K562 (cell line): ENCODE measurements at places on chromosomes 2 and 18. TPM values are rescaled to one million over a fixed set of nuclear protein-coding genes. Genes with fewer than 3 reads are reported as not detected.

- no peak overlapping the region for H3K27ac ChIP-seq
- H3K4me3 ChIP-seq, result no peak overlapping the region
- DNase-seq, result no peak
These were observed 5.7 kb downstream of the MPHOSPH10 start for GRCh38 chr2:71136174-71136573.

GRCh38 chr2:20877960-20878359 is 55.1 kb upstream of the LDAH start:
- no peaks in the 10 kb centered on the region for H3K36me3 ChIP-seq
- no peaks in the 10 kb centered on the region for H3K27me3 ChIP-seq
- DNase-seq, result no peak
- H3K4me3 ChIP-seq, result no peak overlapping the region
- no peak overlapping the region for H3K27ac ChIP-seq
- H3K4me1 ChIP-seq, result peaks cover 4% of the 10 kb centered on the region; the same call in 1 of the 2 replicates

GRCh38 chr18:1539276-1539675 is 634.6 kb downstream of the ADCYAP1 start:
- H3K27ac ChIP-seq, result no peak overlapping the region
- no peaks in the 10 kb centered on the region for H3K27me3 ChIP-seq
- H3K36me3 ChIP-seq, result no peaks in the 10 kb centered on the region
- H3K4me3 ChIP-seq, result no peak overlapping the region
- DNase-seq, result no peak
- no peaks in the 10 kb centered on the region for H3K4me1 ChIP-seq

GRCh38 chr2:53381271-53381670 is 386.3 kb upstream of the CHAC2 start:
- no peaks in the 10 kb centered on the region for H3K4me1 ChIP-seq
- no peaks in the 10 kb centered on the region for H3K36me3 ChIP-seq
- no peak for DNase-seq
- no peaks in the 10 kb centered on the region for H3K27me3 ChIP-seq

- no peaks in the 10 kb centered on the region for H3K27me3 ChIP-seq
- H3K4me1 ChIP-seq, result no peaks in the 10 kb centered on the region
- no peaks in the 10 kb centered on the region for H3K36me3 ChIP-seq
- DNase-seq, result no peak
These were observed 70.3 kb upstream of the ZSWIM2 start for GRCh38 chr2:186919296-186919695.

GRCh38 chr2:287471-287885 is 413 bp downstream of the ALKAL2 start:
- no peak overlapping the region for H3K27ac ChIP-seq
- DNase-seq, result no peak
- no peaks in the 10 kb centered on the region; the same call in 2 of the 3 replicates for H3K4me1 ChIP-seq

GRCh38 chr18:34918856-34919255 is 122.4 kb upstream of the MAPRE2 start:
- no peak for DNase-seq
- no peaks in the 10 kb centered on the region for H3K36me3 ChIP-seq
- no peak overlapping the region for H3K4me3 ChIP-seq
- no peak overlapping the region for H3K27ac ChIP-seq
- no peaks in the 10 kb centered on the region for H3K4me1 ChIP-seq

- no peak overlapping the region for H3K4me3 ChIP-seq
- H3K27ac ChIP-seq, result no peak overlapping the region
- H3K36me3 ChIP-seq, result no peaks in the 10 kb centered on the region
- no peak for DNase-seq
- peaks cover 7% of the 10 kb centered on the region for H3K4me1 ChIP-seq
These were observed 66.0 kb downstream of the ST3GAL5 start for GRCh38 chr2:85822766-85823165.

DNA sequence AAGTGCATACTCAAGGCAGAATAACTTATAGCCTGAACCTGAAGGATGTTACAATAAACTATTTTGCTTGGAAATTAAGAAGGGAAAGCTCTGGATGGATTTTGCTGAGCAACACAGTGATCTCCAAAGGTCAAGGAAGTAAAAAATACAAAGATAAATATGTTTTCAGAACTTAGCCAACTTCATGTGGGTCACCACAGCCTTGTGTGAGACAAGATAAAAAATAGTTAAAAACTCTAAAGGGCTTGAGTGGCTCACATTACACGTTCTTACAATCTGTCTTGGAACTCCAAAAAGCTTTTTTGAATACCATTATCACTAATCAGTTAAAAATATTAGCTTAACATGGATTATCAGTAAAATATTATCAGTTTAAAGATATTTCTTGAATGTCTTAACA is 28.9 kb upstream of the MTX2 start:
- no peak overlapping the region for H3K4me3 ChIP-seq
- H3K36me3 ChIP-seq, result no peaks in the 10 kb centered on the region
- no peak overlapping the region for H3K27ac ChIP-seq
- DNase-seq, result no peak
- H3K4me1 ChIP-seq, result no peaks in the 10 kb centered on the region

- no peak overlapping the region; the same call in 2 of the 3 replicates for H3K27ac ChIP-seq
- H3K4me3 ChIP-seq, result no peak overlapping the region
- no peak for DNase-seq
- H3K36me3 ChIP-seq, result no peaks in the 10 kb centered on the region
- H3K27me3 ChIP-seq, result peaks cover 9% of the 10 kb centered on the region; the same call in 2 of the 3 replicates
These were observed 35.2 kb downstream of the NPPC start for GRCh38 chr2:231890896-231891513.

DNA sequence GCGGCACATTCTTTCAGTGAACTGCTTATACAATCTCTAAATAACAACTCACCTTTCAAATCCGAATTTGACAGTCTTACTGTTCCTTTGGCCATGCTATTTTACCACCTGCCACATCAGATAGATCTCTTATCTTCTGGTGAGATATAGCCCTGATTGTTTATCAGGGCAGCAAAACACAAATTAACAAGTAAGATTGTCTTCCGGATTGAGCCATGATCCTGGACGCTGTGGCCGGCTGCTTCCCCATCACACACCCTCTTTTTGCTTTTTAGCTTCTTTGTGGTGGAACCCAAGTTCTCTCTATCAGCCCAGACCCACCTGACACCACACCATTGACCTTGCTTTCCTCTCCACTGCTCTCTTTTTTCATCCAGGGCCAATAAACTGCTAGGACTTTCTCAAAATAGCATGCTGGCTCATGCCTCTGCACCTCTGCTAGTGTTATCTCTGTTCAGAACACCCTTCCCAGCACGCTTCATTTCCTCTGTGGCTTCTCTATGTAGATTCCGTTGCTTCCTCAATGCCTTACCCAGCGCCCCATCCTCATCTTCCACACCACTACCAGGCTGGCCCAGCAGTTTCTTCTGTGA is 111.8 kb upstream of the CNTNAP5 start:
- H3K36me3 ChIP-seq, result no peaks in the 10 kb centered on the region
- no peak for DNase-seq
- no peaks in the 10 kb centered on the region for H3K4me1 ChIP-seq
- no peak overlapping the region for H3K4me3 ChIP-seq
- H3K27me3 ChIP-seq, result no peaks in the 10 kb centered on the region
- H3K27ac ChIP-seq, result no peak overlapping the region

ANKRD62 gene
- total RNA-seq, result 0.44 and 0.69 TPM in 2 replicates

PLGLB2 gene
- not detected in 2 replicates for total RNA-seq

DQX1 gene
- 0.29 and 0.38 TPM in 2 replicates for total RNA-seq

TFCP2L1 gene
- 1.00 and 1.1 TPM in 2 replicates for total RNA-seq
